ENCODE measurements at places on chromosomes 5 and 9.

- no peak for DNase-seq
These were observed 2.6 kb upstream of the GAPVD1 start for GRCh38 chr9:125258832-125259534.

GRCh38 chr9:134333234-134333873 is 7.1 kb downstream of the RXRA start:
- no peak for DNase-seq

DNA sequence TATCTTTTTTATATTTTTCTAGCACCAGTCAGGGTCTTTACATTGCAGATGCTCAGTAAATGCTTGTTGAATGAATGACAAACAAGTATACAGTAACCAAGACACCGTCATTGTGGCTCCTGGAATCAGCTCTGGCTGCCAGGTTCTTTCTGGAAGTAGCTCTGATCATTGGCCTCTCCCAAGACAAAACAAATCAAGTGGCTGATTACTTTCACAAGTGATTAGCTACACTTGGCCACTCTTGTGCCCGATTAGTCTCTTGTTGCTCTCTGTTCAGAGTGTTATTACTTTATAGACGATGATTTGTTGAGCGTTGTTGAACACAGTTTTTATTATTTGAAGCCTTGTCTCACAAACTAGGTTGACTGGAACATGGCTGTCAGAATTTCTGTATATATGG is 119.6 kb upstream of the TLX3 start:
- no peak for DNase-seq

DNA sequence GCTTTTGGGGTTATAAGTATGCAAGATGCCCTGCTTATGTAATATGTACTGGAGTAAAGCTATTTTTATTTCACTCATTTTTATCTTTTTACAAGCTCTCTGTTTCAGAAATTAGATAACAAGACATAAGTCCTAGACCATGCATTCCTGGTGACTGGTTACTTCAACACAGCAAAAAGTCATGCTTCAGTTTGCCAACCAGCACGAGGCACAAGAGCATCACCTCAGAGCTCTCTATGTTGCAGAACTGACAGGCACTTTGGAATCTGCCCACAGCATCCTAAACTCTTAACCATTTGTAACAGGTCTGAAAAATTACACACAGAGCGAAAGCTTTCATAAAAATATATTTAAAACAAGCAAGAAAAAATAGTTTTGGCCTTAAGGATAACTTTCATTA is 112.8 kb downstream of the MARCHF11 start:
- no peak for DNase-seq

DNA sequence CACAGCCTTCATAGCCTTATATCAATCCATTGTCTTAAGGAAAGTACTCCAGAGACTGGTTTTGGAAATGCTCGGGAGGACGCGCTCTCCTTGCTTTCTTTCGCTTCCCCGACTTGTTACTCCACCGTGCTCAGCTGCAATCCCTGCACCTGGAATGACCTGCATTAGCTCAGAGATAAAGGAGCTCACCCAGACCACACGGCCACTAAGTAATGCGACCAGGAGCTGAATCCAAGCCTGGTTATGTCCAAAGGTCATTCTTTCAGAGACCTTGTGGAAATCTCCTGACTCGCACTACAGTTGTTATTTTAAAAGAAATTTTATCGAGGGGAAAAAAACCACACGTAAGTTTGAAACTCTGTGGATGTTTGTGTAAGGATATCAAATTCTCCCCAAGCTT is 135.3 kb upstream of the DPYSL3 start:
- DNase-seq: no peak

GRCh38 chr5:86765778-86766502 is 148.2 kb downstream of the COX7C start:
- no peak for DNase-seq

DNA sequence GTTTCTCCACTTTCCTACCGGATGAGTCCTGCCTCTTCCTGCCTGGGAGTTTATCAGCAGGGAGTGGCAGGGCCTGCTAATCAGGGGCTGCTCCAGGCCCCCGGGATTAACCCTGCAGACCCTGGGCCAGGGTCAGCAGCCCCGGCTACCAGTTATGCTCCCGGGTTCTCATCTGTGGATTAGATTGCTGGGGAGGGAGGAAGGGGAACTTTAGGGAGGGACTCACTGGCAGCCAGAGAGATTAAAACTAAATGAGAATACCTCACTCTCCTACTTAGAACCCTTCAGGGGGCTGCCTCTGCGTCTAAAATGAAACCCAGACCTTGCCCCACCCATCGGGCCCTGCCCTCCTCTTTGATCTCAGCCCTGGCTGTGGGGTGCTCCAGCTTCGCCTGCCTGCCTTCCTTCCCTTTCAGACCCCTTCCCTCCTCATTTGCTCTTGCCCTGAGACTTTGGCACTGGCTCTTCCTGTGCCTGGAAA is 130.5 kb upstream of the HAND1 start:
- DNase-seq: no peak

GRCh38 chr5:135426102-135427082 is 20.8 kb downstream of the DCANP1 start:
- no peak for DNase-seq

GRCh38 chr9:94213511-94214124 is 45.5 kb upstream of the ZNF169 start:
- DNase-seq: peak; percentile 79

DNA sequence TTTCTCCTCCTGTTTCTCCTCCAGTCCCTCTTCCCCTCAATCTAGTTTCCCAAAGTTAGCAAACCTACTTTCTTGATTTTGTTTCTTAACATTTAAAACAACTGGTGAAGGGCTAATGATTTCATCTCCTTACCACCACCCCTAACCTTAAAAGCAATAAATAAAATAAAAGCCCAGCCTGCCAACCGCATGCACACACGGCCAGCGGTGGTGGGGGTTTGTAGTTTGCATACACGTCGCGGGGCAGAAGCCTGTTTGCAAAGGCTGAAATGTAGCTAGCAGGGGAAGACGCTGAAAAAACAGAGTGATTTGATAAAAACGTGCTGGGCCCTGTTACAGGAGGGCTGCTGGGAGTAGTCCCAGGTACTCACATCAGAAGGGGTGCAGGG is 1.9 kb upstream of the DMRT2 start:
- no peak for DNase-seq

- no peak for DNase-seq
These were observed 172.6 kb upstream of the TUSC1 start for GRCh38 chr9:25850803-25851202.

DNA sequence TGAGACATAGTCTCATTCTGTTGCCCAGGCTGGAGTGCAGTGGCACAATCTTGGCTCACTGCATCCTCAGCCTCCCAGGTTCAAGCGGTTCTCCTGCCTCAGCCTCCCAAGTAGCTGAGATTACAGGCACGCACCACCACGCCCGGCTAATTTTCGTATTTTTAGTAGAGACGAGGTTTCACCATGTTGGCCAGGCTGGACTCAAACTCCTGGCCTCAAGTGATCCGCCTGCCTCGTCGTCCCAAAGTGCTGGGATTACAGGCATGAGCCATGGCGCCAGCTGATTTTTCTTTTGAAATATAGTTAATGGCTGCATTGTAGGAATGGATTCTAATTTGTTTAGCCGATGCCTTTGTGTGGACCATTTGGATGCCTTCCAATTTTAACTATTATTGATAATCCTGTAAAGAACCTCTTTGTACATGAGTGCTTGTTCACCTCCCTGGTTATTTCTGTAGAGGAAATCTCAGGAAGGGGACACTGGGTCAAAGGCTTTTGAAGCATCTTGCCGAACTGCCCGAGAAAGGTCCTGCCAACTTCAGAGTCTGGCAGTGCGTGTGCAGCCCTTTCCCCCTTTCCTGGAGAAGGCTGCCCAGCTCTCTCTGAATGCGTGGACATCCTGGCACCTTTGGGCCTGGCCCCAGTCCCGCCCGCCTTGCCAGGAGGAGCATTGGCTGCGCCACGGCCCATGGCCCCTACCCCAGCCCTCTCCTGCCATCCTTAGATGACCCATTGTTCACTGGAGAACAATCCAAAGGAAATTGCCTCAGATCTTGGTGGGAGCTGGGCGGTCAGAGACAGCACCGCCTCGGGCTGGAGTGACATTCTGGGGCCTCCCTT is 8.9 kb upstream of the NUP214 start:
- DNase-seq: no peak

- no peak for DNase-seq
These were observed at the start of gene BTNL3 for GRCh38 chr5:180988592-180988991. TSS of gene BTNL3 (plus strand) at chr5:180988846. CDS start at chr5:180989029, 183 bp downstream.
